ENCODE measurements at places on chromosomes 5 and 9.

- DNase-seq, result no peak
- H3K27me3 ChIP-seq, result peaks cover 20% of the 10 kb centered on the region
- no peaks in the 10 kb centered on the region for H3K36me3 ChIP-seq
- no peak overlapping the region for H3K4me3 ChIP-seq
These were observed 4.2 kb downstream of the TRIM7 start for GRCh38 chr5:181200816-181201215.

DNA sequence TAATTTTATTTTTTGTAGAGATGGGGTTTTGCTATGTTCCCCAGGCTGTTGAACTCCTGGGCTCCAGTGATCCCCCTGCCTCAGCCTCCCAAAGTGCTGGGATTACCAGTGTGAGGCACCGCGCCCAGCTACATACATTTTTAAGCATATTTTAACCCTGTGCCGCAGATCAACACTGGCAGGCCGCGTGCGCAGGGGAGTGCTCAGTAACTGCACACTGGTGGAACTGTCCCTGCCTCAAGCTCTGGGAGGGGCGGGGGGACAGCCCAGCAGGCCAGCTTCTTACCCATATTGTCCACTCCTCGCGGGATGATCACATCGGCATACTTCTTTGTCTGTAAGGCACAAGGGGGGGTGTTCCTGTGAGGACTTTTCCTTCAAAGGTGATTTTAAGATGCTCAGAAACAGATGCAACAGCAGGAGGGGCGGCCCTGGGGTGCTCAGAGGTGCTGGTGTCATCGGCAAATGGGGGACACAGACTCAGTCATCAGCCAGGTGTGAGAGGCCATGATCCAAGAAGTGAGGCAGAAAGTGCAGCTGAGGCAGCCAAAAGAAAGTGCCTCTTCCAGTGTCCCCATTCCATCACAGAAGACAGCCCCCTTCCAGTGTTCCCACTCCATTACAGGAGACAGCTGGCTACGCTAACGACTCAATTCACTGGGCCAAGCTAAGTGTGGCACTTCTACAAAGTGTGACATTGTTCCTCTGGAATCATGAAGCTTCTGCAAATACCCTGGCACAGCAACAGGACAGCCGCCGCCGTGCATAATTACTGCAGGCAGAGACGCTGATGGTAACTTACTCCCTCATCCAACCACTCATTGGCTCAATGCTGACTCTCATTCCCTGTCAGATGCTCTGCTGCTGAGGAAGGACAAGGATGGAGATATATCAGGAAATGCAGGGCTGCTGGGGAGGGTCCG, 5.2 kb downstream of the UCK1 start:
- peaks cover 26% of the 10 kb centered on the region for H3K4me1 ChIP-seq
- no peaks in the 10 kb centered on the region for H3K27me3 ChIP-seq
- no peak overlapping the region for H3K27ac ChIP-seq
- no peak overlapping the region for H3K4me3 ChIP-seq
- H3K36me3 ChIP-seq, result peaks cover 89% of the 10 kb centered on the region

DNA sequence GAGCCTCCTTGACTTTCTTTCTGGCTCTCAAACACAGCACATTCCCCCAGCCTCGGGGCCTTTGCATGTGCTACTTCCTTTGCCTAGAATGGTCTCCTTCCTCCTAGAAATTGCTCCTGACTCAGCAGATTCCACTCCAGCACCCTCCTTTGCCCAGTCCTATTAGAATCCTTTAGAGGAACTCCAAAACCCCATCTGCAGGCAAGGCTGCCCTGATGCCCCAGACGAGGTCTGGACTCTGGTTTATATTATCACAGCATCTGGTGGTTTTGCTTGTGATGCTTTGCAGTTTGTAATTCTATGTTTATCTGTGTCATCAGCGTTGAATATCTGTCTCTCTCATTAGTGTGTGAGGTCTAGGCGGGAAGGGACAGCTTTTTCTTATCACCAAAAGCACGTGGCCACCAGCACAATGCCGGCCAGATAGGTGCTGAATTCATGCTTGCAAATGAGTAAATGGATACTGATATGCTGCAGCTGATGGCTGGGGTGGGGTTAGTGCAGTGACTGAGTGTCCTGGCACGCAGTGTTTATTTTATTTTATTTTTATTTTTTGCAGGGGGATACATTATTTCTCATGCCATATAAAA, 30.0 kb upstream of the ANKH start:
- H3K4me3 ChIP-seq, result no peak overlapping the region
- H3K27me3 ChIP-seq, result no peaks in the 10 kb centered on the region

DNA sequence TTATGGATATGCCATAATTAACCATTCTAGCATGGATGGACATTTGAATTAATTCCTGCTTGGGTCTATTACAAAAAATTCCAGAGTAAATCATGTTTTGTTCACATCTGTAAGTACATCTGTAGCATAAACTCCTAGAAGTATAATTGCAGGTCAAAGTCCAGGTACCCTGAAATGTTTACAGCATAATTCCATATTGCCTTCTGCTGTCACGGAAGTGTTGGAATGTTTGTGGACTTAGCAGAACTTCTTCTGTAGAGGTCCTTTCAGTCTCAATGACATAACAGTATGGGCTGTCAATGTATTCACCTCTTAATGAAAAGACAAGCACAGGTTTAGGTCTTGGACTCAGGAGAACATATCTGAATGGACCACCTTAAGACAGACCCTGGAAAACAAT, 1.8 kb downstream of the FAM240B start:
- no peak overlapping the region for H3K4me3 ChIP-seq
- DNase-seq, result no peak
- no peak overlapping the region for H3K27ac ChIP-seq
- peaks cover 3% of the 10 kb centered on the region for H3K27me3 ChIP-seq
- no peaks in the 10 kb centered on the region for H3K36me3 ChIP-seq

- no peak overlapping the region for H3K27ac ChIP-seq
- no peaks in the 10 kb centered on the region for H3K36me3 ChIP-seq
- no peak overlapping the region for H3K4me3 ChIP-seq
- peaks cover 32% of the 10 kb centered on the region for H3K4me1 ChIP-seq
These were observed 62.9 kb upstream of the PTGER4 start for GRCh38 chr5:40616781-40617180.

Data from activated T-cell treated with anti-CD3 and anti-CD28 coated beads, Interleukin-2, amount 50 U/mL, for 24 hours (primary cell).